ENCODE measurements at places on chromosomes 3 and 15.

DNA sequence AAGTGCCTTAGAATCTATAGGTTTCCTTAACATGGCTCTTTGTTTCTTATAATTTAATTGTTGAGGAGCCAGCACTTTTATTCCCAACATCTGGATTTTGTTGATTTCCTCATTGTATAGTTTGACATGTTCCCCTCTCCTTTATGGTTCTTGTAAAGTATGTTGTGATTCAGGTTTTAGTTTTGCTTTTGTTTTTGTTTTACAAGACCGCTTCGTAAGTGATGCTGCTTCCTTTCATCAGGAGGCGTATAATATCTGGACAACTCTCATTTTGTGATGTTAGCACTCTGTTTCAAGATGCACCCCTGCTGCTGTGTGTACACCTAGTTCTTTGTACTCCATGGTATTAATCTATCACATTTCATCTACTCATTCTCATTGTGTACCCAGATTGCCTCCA is 48.7 kb downstream of the SLC49A4 start:
- DNase-seq: no peak

GRCh38 chr3:139303216-139303615 is 40.6 kb upstream of the MRPS22 start:
- no peak for DNase-seq

DNA sequence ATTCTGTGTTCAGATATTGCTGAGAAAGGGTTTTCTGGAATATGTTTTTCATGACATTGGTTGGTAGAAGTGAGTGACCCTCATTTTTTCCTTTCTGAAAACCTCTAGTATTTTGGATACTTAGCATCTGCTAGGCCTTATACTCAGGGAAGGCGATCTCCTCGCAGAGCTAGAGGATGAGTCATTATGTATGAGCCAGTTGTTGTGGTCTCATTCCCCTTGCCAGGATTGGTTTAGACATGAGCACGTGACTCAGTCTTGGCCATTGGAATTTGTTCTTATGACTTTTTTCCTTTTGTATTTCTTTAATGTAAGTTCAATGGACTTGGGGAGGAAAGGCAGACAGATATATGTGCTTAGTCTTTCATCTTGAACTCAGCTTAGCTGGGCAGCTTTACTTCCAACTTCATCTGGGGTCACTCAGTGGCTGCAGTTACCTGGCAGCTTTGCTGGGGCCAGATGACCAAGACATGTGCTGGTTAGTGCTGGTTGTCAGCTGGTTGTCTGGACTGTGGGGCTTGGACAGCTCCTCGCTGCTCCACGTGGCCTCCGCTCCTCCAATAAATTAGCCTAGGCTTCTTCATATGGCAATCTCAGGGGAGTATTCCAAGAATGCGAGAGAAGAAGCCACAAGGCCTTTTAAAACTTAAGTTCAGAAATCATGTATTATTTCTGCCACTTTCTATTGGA is 207.5 kb downstream of the IL20RB start:
- DNase-seq: no peak

- no peak for DNase-seq
Observed at GRCh38 chr3:141246958-141247301, 15.3 kb downstream of the PXYLP1 start.

DNA sequence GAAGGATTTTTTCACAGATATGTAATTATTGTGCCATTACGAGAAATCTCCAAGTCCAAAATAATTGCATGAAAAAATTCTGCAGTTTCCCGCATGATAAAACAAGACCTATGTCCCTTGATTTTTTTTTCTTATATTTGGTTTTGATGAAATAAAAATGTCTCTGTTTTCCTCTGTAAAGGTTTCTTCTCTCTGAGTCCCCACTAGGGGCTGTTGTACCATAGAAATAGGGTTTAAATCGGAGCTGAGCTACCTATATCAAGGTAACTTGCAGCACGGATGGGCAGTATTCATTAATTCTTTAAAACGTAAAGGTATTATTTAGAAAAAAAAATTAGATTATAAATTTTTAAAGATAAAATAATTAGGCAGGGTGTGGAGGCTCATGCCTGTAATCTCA is 66.6 kb upstream of the IGF1R start:
- no peak for DNase-seq

- DNase-seq: no peak
Observed at GRCh38 chr3:105957722-105958121, 88.9 kb upstream of the CBLB start.

DNA sequence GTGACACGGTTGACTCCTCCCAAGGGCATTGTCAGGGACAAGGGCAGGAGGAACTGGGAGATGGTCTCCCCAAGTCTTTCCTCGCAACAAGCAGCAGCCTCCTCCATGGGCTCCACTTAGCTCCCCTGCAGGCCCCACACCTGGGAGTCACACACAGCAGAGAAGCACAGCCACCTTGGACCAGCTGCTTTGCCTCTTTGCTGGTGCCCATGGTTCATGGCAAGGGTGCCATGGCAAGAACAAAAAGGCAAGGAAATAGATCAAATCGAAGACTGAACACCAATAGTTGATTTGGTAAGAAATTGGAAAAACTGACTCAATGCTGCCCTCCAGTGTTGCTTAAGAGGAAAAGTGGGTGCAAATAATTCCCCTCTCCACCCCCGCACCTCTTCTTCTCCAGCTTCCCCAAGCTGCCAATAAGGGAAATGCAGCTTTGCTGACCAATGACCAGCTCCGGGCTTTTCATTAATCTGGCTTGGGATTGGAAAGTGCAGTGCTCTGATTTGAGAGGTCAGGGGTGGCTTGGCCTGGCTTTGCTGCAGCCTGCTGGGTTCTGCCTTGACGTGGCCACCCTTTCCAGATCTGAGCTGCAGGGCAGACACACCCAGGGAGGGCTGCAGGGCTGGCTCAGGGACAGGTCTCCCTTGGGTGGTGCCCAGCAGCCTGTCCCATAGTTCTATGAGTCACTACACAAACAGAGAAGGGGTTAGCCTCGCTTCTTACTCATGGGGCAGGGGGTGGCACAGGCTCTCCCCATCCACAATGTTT is 162.0 kb downstream of the KLF13 start:
- no peak for DNase-seq

GRCh38 chr3:39189959-39190269 is 2.5 kb downstream of the XIRP1 start:
- DNase-seq: no peak

GRCh38 chr15:62324382-62324781 is 159.3 kb upstream of the C2CD4B start:
- no peak for DNase-seq

DNA sequence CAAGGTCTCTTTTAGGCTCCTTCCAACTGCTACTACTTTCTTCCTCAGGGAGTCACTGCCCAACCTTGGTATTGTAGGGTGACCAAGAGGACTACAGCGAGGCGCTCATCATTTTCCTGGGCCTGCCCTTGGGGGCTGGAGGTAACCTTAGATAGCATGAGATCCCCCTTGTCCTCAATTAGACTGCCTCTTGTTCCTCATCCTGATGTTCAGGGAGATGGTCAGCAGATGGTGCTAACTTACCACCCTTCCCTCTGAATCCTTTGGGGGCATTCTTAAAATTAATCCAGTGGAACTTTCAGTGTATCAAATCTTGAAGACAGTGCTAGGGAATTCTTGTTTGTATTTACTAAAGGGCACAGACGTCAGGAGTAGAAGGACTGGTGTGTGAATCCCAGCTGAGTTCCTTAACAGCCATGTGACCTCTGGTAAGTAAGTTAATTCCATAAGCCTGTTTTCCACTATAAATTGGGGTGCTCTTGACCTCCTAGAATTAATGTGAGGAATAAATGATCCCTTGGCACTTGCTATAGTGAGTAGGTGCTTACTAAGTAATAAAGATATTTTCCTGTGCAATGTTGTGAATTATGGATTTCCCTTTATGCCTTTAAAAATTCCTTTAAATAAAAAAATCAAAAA is 4.1 kb upstream of the CLPX start:
- no peak for DNase-seq

DNA sequence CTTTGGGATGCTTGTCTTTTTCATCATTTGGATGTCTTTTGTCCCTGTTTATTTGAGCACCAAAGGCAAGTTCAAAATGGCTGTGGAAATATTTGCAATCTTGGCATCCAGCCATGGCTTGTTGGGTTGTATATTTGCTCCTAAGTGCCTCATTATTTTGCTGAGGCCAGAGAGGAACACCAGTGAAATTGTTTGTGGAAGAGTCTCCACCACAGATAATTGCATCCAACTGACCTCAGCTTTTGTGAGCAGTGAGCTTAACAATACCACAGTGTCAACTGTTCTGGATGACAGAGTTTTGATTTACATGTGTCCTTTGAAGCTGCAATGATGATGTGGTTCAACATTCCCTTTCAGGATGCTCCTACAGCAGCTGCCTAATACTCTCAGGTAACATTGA is 83.0 kb upstream of the KCNAB1 start:
- no peak for DNase-seq

DNA sequence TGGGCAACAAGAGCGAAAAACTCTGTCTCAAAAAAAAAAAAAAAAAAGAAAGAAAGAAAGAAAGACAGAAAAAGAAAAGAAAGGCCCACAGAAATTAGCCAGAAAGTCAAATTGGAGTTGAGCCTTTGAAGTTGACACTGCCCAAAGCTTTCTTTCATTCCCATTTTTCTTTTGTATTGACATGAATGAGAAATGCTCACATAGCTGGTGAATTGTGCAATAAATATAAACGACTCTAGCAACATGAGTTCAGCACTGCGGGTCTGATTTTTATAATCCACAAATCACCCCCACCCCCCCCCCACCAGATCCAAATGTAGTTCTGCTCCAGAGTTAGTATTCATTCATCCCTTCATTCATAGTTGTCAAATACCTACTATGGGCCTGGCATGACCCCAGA is 37.4 kb downstream of the SLC6A1 start:
- DNase-seq: no peak

GRCh38 chr15:98668566-98669308 is 20.4 kb downstream of the IGF1R start:
- DNase-seq: no peak

DNA sequence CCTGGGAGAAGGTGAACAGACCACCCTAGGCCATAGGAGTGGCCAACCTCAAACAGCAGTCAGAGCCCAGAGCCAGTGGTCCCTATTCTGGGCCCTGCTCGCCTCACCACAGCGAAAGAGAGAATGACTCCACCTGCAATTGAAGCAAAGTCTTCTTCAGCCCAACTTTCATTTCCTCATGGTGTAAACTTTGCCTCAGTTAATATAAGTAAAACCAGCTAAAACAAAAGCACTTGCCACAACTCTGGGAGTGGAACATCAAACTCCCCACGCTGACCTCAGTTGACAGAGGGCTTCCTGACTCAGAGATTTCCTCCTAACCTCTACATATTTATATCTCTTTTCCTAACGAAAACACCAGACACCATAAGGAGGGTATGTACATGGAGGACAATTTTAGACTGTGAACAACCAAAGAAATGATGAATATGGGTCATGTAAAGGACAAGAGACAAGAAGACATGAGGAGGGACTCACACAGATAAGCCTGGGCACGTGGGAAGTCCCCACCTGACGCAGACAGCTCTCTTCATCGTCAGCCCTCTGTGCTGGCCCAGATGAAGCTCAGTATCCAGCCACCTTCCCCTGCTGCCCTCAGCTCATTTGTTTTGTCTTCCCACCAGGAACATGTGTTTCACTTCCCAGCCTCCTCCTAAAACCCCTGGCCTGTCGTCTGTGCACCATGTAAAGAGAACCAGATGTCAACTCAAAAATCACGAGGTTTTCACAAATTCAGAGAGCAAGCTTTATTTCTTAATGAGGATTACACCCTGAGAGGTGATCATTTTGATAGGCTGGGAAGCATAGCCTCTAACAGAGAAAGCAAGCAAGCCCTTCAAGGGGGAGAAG is 140.9 kb downstream of the KCNMB2 start:
- DNase-seq: no peak

- DNase-seq: no peak
Observed at GRCh38 chr3:77885381-77885780, 845.5 kb downstream of the ROBO2 start.

DNA sequence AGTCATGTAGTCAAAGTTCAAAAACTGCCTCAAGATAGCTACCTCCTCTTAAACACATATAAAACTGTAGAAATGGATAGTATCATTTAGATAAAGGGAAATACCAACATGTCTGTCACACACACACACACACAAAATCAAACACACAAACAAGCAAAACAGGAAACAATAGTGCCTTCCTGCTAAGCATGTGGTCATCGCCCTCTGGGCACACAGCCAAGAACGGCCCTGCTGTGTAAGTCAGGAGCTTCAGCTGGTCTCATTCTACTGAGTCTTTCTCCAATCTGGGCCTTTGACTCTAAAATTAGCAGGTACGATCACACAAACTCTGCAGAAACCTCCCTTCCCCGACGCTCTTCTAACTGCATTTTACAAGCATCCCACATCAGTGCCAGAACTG is 272.2 kb upstream of the CHRNA7 start:
- no peak for DNase-seq

- DNase-seq: no peak
Observed at GRCh38 chr15:31206386-31207181, 105.1 kb upstream of the TRPM1 start.

GRCh38 chr3:172625404-172625803 is 85.5 kb downstream of the NCEH1 start:
- no peak for DNase-seq
